ENCODE measurements at places on chromosomes 7 and 10.

GRCh38 chr7:80722616-80723195 is 84.3 kb downstream of the CD36 start:
- peak; percentile 91 for DNase-seq

DNA sequence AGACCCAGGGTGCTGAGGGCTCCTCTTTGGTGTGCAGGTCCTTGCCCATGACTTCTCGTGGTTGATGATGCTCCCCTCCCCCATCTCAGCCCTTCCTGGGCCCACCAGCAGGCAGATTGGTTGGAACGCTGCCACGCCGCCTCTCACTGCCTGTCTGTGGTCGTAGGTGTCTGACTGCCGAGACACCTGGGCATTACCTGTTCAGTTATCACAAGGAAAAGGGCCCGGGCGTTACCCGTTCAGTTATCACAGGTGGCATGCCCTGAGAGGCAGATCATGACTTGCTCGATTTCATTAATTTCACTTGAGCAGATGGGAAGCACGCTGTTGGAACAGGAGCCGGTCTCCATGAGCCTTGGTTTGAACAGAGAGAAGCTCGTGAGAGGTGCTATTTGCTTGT is 42.5 kb downstream of the TACR2 start:
- DNase-seq = no peak

DNA sequence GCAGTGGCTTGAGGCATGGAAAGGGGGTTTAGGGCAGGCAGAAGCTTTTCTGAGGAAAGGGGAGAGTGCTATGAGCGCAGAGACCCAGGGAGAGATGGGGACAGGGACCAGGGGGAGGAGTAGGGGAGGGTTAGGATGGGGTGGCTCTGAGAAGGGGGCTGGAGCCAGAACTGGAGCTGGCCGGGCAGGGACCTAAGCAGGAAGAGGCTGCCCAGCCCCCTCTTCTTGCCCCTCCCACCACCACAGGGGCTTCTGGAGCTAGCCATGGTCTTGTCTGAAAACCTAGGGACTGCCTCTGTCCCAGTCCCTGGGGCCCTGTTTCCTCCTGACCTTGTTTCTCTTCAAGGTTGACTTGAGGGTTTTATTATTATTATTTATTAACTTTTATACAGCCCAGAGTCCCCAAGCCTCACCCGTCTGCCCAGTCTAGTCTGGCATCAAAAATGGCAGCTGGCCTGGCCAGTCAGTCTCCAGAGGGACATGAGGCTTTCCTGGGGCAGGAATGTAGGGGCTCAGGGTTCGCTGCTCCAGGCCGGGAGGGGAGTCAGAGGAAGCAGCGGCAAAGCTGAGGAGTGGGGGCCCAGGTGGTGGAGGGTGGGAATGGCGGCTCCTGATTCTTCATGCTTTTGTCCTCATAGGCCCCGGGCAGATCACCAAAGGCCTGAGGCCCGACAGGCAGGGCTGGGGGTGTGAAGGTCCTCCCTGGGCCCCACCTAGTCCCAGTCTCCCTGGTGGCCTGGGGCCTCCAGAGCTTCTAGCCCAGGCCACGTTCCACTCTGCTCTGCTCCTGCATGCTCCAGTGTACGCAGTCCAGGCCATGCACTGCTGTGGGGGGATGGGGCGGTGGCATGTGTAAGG is 5.7 kb downstream of the TRIM8 start:
- no peak for DNase-seq

GRCh38 chr7:117854186-117854585 is 19.1 kb downstream of the CTTNBP2 start:
- no peak for DNase-seq

GRCh38 chr10:68848806-68849205 is 21.5 kb downstream of the STOX1 start:
- DNase-seq = no peak

DNA sequence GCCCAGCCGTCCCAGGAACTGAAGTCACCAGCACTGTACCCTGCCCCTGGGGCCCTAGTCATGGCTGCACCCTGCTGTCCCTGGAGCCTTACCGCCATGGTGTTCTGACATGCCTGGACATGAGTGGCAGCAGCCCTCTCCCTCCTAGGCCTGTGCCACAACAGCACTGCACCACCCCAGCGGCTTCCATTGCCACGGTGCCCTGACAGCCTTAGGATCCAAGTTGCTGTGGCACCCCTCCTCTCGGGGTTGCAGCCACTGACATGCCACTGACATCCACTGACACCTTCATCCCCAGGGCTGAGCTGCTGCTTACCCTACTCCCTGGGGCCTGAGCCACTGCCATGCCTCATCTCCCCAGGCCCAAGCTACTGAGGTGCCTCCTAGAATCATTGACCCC is 39.6 kb upstream of the SHH start:
- no peak for DNase-seq

DNA sequence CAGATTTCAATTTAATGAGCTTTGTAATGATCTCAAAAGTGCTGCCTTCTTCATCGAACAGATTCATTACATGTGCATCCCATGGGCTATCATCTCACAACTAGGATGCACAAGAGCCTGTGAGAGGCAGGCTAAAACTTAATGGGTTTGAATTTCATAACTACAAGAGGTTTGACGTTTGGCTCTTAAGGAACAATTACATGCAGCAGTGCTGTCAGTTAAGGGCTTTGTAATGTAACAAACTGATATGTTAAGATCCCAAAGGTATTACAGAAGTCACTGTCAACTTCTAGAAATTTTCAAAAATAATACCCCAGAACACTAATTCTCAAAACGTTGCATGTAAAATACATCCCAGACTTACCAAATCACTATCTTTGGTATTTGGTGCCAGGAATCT is 33.2 kb downstream of the KIF20B start:
- DNase-seq = no peak

- DNase-seq = peak; percentile 44
Observed at GRCh38 chr7:147523056-147523455, 1067.5 kb upstream of the C7orf33 start.

- no peak for DNase-seq
Observed at GRCh38 chr10:35781643-35782035, 139.5 kb upstream of the FZD8 start.

- DNase-seq = peak; percentile 31
Observed at GRCh38 chr10:78706256-78706655, 362.5 kb upstream of the ZMIZ1 start.

- no peak for DNase-seq
Observed at GRCh38 chr7:154896076-154896475, 106.8 kb downstream of the PAXIP1 start.

DNA sequence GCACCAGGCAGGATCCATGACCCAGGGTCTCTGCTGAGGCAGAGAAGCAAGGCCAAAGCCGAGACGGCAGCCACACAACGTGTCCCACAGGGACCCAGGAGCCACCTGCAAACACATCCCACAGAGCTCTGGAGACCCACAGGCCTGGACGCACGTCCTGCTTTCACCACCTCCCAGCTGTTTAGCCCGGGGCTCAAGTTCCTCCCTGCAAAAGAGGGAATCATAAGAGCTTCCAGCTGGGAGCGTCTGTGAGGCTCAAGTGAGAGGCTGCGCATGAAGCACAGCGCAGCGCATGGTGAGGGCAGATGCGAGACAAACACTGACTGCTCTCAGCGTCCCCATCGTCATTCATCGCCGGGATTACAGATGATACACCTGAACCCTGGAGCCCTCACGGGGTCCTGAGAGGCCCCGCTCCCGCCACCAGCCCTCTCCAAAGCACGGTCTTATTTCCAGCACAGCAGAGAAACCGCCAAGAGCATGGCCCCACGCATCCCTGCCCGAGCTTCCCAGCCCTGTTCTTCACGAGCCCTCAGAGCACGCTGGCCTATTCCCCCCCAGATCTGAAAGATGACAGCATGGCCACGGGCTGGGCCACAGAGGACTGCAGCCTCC is 88.7 kb downstream of the MAD1L1 start:
- DNase-seq = no peak

DNA sequence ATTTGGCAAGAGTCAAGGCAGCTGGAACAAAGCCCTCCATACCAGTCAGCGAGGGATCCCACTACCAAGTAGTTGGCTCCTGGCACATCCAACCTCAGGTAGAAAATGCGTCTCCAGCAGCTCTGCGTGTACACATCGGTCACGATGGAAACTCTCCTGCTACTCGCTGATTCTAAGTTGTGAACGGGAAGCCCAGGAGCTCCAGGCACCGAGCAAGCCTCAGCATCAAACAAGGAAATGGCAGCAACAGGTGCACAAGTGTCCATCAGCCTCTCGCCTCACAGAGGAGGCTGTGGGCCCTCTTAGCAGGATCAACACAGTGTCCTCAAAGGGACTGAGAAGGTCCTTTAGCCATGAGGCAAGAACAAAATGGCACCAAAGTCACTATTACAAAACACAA is 127.0 kb downstream of the TCERG1L start:
- no peak for DNase-seq

- peak; percentile 75 for DNase-seq
Observed at GRCh38 chr10:71985542-71986250, 21.5 kb downstream of the CHST3 start.

GRCh38 chr7:111735661-111736551 is 173.6 kb upstream of the IMMP2L start:
- peak; percentile 83 for DNase-seq

DNA sequence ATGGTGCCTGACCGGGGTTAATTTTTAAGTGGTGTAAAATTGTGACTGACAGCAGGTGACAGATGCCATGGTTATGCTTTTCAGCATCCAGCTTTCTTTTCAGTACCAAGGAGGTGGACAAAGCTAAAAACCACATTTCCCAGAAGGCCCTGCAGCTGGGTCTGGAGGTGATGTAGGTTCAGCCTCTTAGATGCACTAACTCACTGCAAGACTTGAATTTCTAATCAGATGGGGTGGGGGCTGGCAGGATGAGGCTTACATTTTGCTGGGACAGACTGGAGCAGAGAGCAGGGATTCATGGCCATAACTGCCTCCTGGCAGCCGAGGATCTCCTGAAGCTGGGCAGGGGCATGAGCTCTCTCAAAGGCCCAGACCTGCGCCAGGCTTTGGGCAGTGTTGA is 52.4 kb downstream of the PDIA4 start:
- DNase-seq = no peak

DNA sequence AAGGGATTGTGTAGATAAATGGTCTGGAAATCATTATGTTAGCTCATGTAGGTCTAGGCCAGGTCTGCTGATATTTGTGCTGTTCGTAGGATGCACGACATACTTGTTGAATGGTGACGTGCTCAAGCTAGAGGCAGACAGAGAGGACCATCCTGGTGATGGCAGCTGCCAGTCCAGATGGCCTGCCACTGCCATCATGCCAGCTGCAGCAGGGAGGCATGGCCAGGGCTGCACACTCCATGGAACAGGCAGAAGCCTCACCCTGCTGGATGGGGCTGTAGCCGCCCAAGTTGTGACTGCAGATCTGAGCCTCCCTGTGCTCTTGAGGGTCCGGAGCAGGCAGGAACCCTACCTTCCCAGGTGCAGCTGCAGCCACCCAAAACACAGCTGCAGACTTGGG is 80.3 kb downstream of the SPDYE5 start:
- no peak for DNase-seq

DNA sequence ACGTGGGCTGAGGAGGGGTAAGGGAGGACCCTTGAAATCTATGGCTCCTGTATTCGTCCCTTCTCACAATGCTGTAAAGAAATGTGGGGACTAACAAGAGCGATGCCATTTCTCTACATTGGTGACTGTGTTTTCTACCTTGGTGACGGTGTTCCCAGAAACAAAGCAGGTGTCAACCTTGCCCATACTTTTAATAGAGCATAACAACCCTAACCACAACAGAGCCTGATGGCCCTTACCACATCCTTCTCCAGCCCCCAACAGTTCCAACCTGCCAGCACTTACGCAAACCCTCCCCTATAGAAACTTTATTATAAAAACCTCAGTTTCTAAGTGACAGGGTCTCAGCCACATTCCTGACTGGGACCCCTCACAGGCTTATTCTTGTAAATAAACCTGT is 28.2 kb upstream of the ADCYAP1R1 start:
- no peak for DNase-seq

DNA sequence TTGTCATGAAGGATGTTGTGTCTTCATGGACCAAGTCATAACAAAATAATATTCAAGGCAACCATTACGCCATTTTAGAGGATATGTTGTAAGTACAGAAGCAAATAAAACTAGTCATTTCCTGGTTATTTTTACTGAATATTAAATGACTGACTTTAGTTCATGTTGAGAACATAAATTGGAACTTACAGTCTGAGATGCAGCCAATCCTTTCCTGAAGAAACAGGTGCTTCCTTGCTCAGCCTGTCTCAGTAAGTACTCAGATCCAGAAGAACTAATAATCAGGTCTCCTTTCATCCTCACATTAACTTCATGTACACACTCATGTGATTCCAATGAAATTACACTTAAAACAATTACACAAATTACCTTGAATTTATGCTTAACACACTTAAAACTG is 12.3 kb downstream of the SEMA3A start:
- DNase-seq = no peak

- DNase-seq = peak; percentile 21
Observed at GRCh38 chr10:44416021-44416771, 31.3 kb upstream of the CXCL12 start.

DNA sequence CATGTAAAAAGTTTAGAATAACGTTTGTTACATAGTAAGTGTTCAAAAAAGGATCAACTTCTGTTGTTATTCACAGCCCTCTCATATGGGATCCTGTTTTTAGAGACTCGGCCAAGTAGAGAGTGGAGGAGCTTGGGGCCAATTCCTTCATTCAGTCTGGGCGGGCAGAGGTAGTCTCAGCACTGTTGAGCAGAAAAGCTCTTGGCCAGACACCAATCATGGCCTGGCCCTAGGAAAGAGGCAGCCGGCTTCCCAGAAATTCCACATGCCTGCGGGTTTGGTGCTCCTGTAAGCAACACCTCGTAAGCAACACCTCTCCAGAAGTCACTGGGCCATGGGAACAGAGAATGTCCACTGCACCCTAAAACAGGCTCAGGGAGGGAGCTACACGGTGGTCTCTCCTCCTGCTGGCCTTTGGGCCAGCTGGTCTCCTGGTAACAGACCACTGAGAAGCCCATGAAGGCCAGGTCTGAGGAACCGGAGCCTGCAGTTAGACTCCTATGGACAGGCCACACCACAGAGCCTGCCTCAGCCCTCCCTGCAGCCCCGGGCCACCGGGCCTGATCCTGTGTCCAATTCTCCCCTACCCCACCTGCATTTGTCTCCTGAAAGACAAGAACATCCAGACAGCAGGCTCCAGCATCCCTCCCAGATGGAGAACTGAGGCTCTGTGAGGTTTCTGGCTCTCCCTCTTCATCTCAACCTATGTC is 149.1 kb downstream of the GRID1 start:
- DNase-seq = no peak

DNA sequence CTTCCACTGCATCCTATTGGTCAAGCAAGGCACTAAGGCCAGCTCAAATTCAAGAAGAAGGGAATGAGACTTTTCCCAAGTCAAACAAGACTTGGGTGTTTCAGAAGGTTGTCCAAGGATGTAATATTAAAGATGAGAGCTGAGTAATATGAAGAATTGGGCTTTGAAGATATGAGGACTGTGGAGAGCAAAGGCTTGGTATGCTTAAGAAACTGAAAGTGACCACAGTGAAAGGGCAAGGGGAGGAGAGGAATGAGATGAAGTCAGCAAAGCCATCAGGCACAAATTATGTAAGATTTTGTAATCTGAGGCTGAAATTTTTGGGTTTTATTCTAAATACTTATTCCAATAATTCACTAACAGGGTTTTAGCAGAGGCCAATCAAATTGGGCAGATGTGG is 38.6 kb upstream of the NPY start:
- DNase-seq = no peak

Measured in AG08395 (cell line).